ENCODE measurements at places on chromosomes 7 and 10. TPM values are rescaled to one million over a fixed set of nuclear protein-coding genes. Genes with fewer than 3 reads are reported as not detected.

GRCh38 chr10:129387258-129387525 is 79.8 kb upstream of the MGMT start:
- no peaks in the 10 kb centered on the region for H3K36me3 ChIP-seq
- H3K27me3 ChIP-seq: peaks cover 4% of the 10 kb centered on the region
- H3K4me1 ChIP-seq: no peaks in the 10 kb centered on the region
- H3K27ac ChIP-seq: no peak overlapping the region

DNA sequence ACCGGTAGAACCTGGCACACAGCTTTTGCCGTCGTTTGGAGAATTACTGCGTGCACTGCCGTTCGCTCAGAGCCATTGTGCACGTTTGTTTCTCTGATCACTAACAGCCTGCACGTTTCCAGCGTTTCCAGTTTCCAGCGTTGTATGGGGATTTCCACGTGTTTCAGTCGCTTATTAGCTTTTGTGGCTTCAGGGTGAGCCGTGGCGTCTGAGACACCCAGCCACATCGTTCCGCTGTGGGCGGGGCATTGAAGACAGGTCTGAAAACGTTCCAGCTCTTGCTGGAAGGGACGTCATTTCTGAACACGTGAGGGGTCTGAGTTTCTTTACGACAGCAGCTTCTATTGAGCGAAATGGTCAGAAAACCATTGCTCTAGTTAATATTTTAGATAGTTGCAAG is 164.8 kb downstream of the DNAJB6 start:
- no peak overlapping the region for H3K27ac ChIP-seq
- peaks cover 6% of the 10 kb centered on the region for H3K27me3 ChIP-seq
- H3K4me3 ChIP-seq: no peak overlapping the region

DNA sequence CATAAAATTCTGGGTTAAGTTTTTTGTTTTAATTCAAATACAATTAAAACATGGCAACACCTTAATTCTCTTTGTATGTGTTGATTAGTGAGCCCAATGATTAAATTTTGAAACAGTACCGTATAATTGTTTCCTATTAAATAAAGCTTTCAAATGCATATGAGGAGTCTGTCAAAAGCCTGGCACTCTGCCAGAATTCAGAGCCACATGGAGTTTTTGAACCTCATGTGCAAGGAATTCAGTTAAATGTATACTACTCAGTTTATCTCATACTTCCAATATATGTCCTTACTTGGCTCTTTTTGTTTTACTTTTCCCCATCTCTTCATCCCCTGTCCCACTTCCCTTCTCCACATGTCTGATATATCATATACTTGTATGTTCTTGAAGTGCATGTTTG is 165.6 kb upstream of the FAM3C start:
- H3K36me3 ChIP-seq: no peaks in the 10 kb centered on the region
- H3K27me3 ChIP-seq: peaks cover 12% of the 10 kb centered on the region
- H3K27ac ChIP-seq: no peak overlapping the region
- no peaks in the 10 kb centered on the region for H3K4me1 ChIP-seq
- no peak for DNase-seq

DNA sequence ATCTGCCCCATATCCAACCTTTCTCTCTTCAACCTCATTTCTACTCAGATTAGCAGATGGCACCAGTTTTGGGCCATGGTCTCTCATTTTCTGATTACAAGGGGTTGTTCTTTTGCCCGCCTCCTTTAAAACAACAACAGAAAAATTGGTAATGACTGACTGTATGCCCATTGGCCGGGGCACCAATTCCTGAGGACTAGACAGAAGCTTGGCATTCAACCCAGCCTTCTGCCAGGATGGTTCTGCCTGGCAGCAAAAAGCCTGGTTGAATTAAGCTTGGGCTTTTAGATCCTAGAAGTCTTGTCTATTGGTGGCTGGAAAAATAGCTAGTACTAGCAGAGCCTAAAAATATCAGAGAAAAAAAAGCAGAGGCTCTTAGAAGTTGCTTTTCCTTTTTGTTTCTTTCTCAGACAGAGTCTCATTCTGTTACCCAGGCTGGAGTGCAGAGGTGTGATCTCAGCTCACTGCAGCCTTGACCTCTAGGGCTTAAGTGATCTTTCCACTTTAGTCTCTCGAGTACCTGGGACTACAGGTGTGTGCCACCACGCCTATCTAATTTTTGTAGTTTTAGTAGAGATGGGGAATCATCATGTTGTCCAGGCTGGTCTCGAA is 402.6 kb downstream of the AUTS2 start:
- no peak for DNase-seq
- H3K36me3 ChIP-seq: no peaks in the 10 kb centered on the region
- H3K4me3 ChIP-seq: no peak overlapping the region

Gene PSD
- 4.3 TPM for total RNA-seq

Gene CPA2
- not detected for total RNA-seq

Gene HOXA13
- total RNA-seq: not detected
